ENCODE measurements at places on chromosomes 1 and 21.
A peak's percentile ranks its signal among the peaks of the same experiment; 100 is the strongest.

DNA sequence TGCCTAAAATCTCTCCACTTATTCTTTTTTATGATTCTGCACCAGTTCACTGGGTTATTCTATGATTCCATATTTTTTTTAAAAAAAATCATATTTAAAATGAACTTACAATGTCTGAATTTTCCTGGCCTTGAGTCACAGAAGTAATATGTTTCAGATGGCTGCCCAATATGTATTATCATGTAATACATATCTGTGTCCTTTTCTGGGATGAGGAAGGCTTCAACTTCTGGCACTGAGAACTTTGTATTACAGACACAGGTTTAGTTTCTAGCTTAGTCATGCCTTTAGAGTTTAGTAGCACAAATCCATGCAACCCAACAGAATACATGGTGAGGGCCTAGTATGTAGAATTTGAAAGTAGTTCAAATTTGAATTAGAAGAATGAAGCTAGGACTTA lies 7.8 kb upstream of the HSD17B7 start:
- H3K4me3 ChIP-seq, result no peak overlapping the region
- no peak for DNase-seq
- no peak overlapping the region for H3K27ac ChIP-seq
- H3K27me3 ChIP-seq, result peaks cover 31% of the 10 kb centered on the region

GRCh38 chr1:85318217-85318616 lies 41.8 kb upstream of the BCL10 start:
- DNase-seq, result no peak
- peaks cover 63% of the 10 kb centered on the region for H3K27me3 ChIP-seq
- H3K27ac ChIP-seq, result no peak overlapping the region
- no peak overlapping the region for H3K4me3 ChIP-seq

DNA sequence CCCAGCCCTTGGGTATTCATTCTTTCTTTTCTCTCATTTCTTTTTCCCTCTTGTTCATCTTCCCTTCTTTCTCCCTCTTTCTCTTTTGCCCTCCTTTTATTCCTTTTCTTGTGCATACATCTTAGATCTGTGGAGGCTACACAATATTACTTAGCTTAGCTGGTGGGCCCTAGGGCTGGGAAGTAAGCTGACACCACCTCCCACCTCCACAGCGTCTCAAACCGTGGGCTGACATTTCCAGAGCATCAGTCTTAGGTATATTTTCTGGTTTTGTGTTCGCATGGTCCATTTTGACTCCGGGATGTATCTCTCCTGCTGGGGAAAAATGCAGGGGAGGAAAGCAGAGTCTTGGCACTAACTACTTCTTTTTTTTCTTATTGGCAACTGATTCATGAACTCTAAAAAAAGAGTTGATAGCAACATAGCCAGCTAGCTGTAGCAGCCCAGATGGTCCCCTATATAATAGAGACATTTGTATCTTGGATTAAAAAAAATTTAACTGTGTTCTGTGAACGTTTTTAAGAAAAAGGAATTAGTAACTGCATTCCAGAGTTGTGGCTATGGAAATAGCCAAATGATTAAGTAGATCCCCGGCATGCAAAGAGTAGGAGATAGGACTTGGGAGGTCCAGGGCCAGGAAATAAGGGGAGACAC lies 15.5 kb downstream of the CNIH3 start:
- no peak overlapping the region for H3K4me3 ChIP-seq
- no peak overlapping the region for H3K27ac ChIP-seq
- no peak for DNase-seq
- no peaks in the 10 kb centered on the region for H3K36me3 ChIP-seq

DNA sequence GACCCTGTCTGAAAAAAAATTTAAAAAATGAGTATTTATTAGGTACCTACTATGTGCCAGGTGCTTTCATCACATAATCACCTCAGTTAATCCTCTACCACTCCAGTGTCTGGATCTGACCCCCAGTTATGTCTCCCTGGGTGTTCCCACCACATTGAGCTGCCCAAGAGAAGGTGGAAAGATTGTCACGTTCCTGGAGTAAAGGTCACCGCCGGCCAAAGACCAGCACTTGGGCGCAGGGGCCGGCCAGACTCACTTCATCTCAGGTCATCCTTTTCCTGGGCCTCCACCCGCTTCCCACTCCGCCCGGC lies 714 bp downstream of the PYCR2 start:
- H3K4me1 ChIP-seq, result peaks cover 68% of the 10 kb centered on the region
- no peak for DNase-seq
- H3K27ac ChIP-seq, result peak overlapping the region; percentile 91
- H3K27me3 ChIP-seq, result no peaks in the 10 kb centered on the region
- peaks cover 5% of the 10 kb centered on the region for H3K36me3 ChIP-seq

DNA sequence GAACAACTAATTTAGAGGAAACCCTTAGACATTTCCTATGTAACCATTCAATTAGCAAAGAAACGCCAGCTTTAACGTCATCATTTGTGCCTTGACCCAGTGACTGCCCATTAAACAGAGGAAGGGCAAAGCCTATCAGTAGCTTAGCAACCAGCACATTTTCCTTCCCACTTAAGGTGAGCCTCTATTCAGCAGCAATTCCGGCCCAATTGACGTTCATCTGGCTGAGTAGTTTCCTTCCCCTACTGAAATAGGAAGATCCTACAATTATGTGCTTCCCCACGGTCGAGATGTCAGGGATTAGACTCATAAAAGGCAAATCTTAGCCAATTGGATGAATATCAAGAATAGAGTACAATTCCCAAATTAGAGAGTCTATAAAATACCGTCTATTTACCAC lies 482.1 kb upstream of the ADAMTS5 start:
- H3K36me3 ChIP-seq, result no peaks in the 10 kb centered on the region
- H3K27me3 ChIP-seq, result no peaks in the 10 kb centered on the region
- no peak for DNase-seq

DNA sequence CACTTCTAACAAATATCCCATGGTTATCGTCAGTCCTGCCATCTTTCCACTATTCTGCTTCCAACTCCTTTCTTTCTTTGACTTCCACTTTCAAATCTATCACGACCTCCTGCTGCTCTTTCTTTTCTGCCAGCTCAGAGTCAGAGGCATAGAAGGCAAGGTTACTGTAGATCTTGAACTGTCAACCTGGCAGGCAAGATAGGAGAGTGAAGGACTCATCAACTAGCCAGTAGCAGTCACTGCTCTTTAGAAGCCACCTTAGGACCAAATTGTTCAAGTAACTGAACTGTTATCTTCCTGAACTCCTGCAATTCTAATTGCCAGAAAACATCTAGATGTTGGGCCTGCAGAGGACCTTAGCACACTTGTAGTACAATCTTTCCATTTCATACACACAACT lies 13.1 kb upstream of the FCER1A start:
- no peak overlapping the region for H3K4me3 ChIP-seq
- H3K36me3 ChIP-seq, result no peaks in the 10 kb centered on the region
- no peaks in the 10 kb centered on the region for H3K27me3 ChIP-seq
- DNase-seq, result no peak
- H3K27ac ChIP-seq, result no peak overlapping the region

GRCh38 chr1:155466617-155466972 lies 96.0 kb downstream of the ASH1L start:
- peaks cover 13% of the 10 kb centered on the region for H3K36me3 ChIP-seq
- H3K4me1 ChIP-seq, result peaks cover 50% of the 10 kb centered on the region
- peak overlapping the region; percentile 35 for H3K4me3 ChIP-seq
- H3K27me3 ChIP-seq, result no peaks in the 10 kb centered on the region

DNA sequence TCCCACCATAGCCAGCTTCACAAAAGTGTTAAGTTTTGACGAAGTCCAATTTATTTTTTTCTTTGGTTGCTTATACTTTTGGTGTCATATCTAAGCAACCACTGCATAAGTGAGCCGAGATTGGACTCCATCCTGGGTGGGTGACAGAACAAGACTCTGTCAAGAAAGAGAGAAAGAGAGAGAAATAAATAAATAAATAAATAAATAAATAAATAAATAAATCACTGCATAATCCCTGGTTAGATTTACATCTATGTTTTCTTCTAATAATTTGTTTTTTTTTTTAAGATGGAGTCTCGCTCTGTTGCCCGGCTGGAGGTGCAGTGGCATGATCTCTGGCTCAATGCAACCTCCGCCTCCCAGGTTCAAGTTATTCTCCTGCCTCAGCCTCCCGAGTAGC lies 18.3 kb upstream of the ZFYVE9 start:
- H3K36me3 ChIP-seq, result no peaks in the 10 kb centered on the region
- H3K4me3 ChIP-seq, result no peak overlapping the region
- H3K4me1 ChIP-seq, result peaks cover 5% of the 10 kb centered on the region
- H3K27ac ChIP-seq, result no peak overlapping the region

- no peak overlapping the region for H3K4me3 ChIP-seq
- H3K4me1 ChIP-seq, result no peaks in the 10 kb centered on the region
- H3K36me3 ChIP-seq, result no peaks in the 10 kb centered on the region
- H3K27ac ChIP-seq, result no peak overlapping the region
- DNase-seq, result no peak
These were observed 114.3 kb downstream of the SLC35F3 start for GRCh38 chr1:234018816-234019215.

DNA sequence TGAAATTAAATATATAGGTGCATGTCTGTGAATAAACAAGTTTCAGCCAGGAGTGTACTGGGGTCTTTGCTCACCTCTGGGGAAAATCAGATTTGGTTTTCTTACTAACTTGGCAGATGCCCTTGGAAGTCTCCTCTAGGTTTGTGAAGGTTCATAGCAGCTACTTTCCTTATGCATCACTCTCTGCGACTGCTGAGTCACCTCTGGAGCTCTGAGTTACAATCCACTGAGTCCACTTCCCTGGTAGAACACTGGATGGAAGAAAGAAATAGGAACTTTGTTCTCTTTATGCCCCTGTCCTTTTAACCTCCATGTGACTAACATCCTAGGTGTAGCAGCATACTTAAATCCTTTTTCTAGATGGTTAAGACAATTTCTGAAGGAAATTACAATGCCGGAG lies 4.4 kb upstream of the FASLG start:
- H3K36me3 ChIP-seq, result peaks cover 3% of the 10 kb centered on the region
- peaks cover 16% of the 10 kb centered on the region for H3K27me3 ChIP-seq
- no peak overlapping the region for H3K27ac ChIP-seq
- H3K4me1 ChIP-seq, result peaks cover 53% of the 10 kb centered on the region

- H3K27ac ChIP-seq, result no peak overlapping the region
- no peak overlapping the region for H3K4me3 ChIP-seq
- no peaks in the 10 kb centered on the region for H3K36me3 ChIP-seq
- H3K4me1 ChIP-seq, result no peaks in the 10 kb centered on the region
- H3K27me3 ChIP-seq, result no peaks in the 10 kb centered on the region
- DNase-seq, result no peak
These were observed 321.0 kb downstream of the RPS6KC1 start for GRCh38 chr1:213371847-213372619.

DNA sequence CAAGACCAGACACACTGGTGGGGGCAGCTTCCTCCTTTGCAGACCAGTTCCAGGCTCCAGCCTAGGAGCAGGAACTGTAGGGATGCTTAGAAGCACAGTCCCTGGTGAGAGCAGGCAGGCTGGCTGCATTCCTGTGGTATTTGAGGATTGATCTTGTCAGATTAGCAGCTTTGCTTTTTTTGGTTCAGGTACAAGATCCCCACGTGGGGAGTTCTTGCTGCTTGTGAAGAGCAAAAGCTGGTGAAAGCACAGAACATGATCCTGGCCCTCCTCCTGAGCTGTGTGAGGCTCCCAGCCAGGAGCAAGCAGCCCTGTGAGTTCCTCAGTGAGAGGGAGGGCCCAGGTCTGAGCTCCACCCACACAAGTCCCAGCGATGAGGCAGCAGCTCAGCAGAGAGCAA lies 75.3 kb upstream of the ARTN start:
- DNase-seq, result no peak
- H3K36me3 ChIP-seq, result peaks cover 8% of the 10 kb centered on the region
- H3K4me3 ChIP-seq, result no peak overlapping the region

- H3K4me1 ChIP-seq, result peaks cover 20% of the 10 kb centered on the region
- no peaks in the 10 kb centered on the region for H3K27me3 ChIP-seq
- no peak for DNase-seq
- H3K27ac ChIP-seq, result no peak overlapping the region
- H3K4me3 ChIP-seq, result no peak overlapping the region
- H3K36me3 ChIP-seq, result no peaks in the 10 kb centered on the region
These were observed 12.9 kb downstream of the GPA33 start for GRCh38 chr1:167077128-167077867.

DNA sequence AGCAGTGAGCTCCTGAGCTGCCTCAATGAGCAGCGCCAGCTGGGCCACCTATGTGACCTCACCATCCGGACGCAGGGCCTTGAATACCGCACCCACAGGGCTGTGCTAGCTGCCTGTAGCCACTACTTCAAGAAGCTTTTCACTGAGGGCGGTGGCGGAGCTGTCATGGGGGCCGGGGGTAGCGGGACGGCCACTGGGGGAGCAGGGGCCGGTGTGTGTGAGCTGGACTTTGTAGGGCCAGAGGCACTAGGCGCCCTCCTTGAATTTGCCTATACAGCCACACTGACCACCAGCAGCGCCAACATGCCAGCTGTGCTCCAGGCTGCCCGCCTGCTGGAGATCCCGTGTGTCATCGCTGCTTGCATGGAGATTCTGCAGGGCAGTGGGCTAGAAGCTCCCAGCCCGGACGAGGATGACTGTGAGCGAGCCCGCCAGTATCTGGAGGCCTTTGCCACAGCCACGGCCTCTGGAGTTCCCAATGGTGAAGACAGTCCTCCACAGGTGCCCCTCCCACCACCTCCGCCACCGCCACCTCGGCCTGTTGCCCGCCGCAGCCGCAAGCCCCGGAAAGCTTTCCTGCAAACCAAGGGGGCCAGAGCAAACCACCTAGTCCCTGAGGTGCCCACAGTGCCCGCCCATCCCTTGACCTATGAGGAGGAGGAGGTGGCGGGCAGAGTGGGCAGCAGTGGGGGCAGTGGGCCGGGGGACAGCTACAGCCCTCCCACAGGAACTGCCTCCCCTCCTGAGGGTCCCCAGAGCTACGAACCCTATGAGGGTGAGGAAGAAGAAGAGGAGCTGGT lies 12.3 kb downstream of the ZBTB7B start:
- H3K27me3 ChIP-seq, result no peaks in the 10 kb centered on the region
- H3K27ac ChIP-seq, result no peak overlapping the region
- H3K4me3 ChIP-seq, result no peak overlapping the region

DNA sequence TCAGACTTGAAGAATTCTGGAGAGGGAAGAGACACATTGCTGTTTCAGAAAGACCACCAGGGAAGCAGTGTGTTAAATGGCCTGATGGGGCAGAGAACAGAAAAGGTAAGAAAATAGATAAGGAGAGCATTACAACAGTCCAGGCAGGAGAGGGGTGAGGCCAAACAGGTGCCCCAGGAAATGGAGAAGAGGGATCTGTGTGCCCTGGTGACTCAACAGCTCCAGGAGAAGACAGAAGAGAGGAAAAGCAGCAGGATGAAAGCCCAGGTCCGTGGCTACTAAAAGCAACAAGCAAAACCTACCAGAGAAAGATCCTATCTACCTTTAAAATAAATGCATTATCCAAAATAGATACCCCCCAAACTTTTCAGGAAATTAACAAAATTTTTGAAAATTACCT lies 9.2 kb downstream of the TP53BP2 start:
- no peaks in the 10 kb centered on the region for H3K27me3 ChIP-seq
- H3K27ac ChIP-seq, result no peak overlapping the region
- H3K4me3 ChIP-seq, result no peak overlapping the region
- H3K4me1 ChIP-seq, result peaks cover 39% of the 10 kb centered on the region
- no peak for DNase-seq

All from activated T-cell treated with anti-CD3 and anti-CD28 coated beads, Interleukin-2, amount 50 U/mL, for 72 hours (primary cell).